Activated T-cell treated with anti-CD3 and anti-CD28 coated beads for 48 hours (primary cell): ENCODE measurements at places on chromosomes 13 and 19.

DNA sequence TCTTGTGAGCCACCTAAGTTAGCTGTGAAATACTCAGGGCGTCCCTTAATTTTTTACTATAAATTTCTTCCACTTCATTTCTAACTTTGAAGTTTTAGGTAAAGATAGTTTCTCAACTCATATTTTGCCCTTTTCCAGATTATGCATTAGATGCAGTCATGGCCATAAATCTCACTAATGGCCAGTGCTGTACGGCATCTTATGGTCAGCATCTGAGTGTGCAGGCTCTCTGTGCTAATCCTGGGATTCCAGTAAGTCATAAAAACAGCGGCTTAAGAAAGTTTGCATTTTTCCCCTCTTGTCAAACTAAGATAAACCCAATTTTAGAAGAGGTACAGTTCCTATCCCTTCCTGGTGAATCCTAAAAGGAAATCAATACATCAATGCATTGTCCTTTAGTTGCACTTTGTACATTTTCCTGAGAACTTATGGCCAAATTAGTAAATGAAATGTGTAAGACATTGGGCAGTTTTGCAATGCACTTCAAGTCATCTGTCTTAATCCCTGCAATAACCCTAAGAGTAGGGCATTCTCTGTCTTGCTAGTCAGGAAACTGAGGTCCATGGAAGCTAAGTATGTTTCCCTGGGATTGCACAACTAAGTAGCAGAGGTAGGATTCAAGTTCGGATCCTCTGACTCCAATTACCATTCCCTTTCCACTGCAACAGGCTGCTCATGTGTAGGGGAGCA, 146.2 kb downstream of the DCT start:
- no peak for DNase-seq

GRCh38 chr13:52925251-52925650, 76.8 kb upstream of the PCDH8 start:
- DNase-seq = no peak

GRCh38 chr13:89375839-89376238, 1704.7 kb downstream of the SLITRK5 start:
- DNase-seq = no peak

GRCh38 chr19:41218615-41219507, at the start of gene AXL:
AXL (plus strand) TSS chr19:41219223; CDS start chr19:41219393, 170 bp downstream.
- DNase-seq = no peak

DNA sequence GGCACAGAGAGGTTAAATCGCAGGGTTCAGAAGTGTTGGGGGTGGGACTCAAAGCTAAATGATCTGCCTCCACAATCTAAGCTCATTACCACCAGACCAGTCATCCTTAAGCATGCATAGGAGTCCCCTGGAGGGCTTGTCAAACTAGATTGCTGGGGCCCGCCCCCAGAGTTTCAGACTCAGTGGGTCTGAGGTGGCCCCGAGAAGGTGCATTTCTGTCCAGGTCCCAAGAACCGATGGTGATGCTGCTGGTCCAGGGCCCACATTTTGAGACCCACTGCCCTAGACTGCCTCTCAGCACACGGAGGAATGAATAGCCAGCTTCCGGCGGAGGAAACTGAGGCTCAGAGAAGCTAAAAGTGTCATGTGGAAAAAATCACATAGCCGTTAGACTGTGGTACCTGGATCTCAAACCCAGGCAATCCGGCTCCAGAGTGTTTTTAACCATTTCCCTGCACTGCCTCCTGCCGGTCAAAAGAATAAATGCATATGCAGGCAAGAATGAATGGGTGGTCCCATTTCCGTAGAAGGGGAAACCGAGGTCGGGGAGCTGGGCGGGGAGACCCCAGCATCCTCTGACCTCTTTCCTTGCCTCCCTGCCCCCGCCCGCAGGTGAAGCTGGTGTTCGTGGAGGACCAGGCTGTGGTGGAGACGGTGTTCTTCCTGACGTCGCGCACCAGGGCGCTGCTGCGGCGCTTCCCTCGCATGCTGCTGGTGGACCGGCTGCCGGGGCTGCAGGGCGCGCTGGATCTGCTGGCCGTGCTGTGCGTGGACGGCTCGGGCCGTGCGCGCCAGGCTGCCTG, 23.8 kb downstream of the ZSWIM9 start:
- no peak for DNase-seq

- peak; percentile 68 for DNase-seq
Measured at GRCh38 chr19:17873786-17874757, 2.3 kb downstream of the SLC5A5 start.

- DNase-seq = no peak
Measured at GRCh38 chr19:50311723-50312635, 17.2 kb downstream of the KCNC3 start.

DNA sequence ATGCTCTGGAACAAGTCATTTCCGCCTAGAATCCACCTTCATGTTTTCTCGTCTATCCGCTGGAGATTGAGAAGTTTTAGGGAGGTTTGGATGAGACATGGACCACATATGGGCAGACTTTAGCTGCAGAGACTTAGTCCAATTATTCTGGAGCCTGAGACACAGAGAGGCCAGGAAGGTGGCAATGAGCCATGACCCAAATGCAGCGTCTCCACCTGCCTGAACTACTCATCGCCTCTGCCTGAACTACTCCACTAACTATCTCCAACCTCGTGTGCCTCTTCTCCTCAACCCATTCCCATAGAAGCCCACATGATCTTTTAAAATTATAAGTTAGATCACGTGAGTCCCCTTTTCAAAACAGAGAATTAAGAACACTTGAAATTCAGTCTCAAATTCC, 5.6 kb downstream of the PLEKHA4 start:
- DNase-seq = no peak

DNA sequence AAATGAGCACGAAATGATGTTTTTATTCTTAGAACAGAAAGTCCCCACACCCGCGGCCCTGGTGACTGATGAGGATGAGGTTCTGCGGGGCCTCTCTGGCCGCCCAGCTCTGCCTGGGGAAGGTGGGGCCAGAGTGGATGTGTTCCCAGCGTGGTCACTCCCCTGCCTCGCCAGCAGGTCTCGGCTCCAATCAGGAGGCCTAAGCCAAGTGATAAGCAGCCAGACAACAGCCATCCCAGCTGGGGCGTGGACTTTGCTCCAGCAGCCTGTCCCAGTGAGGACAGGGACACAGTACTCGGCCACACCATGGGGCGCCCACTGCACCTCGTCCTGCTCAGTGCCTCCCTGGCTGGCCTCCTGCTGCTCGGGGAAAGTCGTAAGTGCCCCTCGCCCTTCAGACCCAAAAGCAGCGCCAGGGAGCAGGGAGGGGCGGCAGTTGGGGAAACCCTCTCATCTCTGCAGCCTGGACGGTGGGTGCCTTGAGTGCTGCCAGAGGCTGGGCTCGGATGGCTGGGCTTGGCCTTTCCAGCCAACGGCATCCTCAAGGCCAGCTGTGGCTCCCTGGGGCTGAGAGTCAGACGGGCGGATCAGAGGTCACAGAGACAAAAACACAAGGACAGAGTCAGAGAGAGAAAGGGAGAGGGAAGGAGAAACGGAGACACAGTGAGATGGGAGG, at the start of gene F10:
TSS of gene F10 (plus strand) at position 250 of the 676 bp plus-strand sequence. CDS start at position 307, 57 bp downstream.
- no peak for DNase-seq

GRCh38 chr19:18499055-18499775, 22.7 kb downstream of the ELL start:
- DNase-seq = no peak

GRCh38 chr13:55302568-55302967, 1838.2 kb upstream of the PRR20A start:
- no peak for DNase-seq

DNA sequence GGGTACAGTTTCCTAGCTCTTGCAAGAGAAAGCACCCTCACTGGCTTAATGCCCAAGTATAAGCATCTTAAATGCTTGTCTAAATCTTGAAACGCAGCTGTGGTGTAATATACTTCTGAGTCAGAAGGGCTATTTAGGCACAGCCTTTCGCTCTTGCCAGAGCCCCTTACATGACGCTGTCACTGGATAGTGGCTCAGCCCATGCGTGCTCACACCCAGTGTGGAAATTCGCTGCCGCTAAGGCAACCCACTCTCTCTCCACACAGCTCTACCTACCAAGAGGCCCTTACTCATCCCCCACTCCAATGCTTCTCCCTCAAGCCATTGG, 24.0 kb downstream of the UQCRFS1 start:
- no peak for DNase-seq

DNA sequence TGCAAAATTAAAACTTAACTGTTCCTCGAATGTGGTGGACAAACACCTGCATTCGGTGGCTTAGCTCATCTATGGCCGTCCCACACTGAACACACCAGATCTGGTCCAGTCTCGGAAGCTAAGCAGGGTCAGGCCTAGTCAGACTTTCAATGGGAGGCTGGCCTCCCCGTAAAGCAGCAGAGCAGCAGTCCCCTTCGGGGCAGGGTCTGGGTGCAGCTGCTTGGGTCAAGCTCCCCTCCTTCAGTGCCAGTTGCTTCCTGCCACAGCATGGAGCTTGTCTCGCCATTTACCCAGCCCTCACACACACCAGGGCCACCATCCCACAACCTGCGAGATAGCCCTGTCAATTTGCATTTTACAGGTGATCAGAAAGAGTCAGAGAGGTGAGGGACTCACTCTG, 93.2 kb downstream of the TUBA3C start:
- DNase-seq = no peak

DNA sequence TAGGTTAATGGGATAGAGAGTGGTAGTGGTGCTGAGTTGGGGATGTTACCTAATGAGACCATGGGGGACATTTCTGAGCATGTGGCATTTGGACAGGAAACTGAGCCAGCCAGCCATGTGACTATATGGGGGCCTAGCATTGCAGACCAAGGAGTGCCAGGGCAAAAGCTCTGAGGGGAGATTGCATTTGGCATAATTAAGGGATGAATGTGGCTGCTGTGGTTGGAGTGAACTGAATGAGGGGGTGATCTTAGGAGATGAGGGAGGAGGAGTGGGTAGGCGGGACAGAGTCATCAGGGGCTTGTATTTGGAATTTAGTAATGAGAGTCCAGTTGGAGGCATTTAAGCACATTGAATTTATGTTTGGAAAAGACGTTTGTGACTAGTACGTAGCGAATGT, 6.6 kb downstream of the PCCA start:
- DNase-seq = no peak
